ENCODE measurements at places on chromosomes 6 and 20. TPM values are rescaled to one million over a fixed set of nuclear protein-coding genes. Genes with fewer than 3 reads are reported as not detected.

- DNase-seq, result no peak
Observed at GRCh38 chr20:31842471-31843157, 2.8 kb downstream of the FOXS1 start.

SULF2 gene
- total RNA-seq, result 1.4 TPM

DNA sequence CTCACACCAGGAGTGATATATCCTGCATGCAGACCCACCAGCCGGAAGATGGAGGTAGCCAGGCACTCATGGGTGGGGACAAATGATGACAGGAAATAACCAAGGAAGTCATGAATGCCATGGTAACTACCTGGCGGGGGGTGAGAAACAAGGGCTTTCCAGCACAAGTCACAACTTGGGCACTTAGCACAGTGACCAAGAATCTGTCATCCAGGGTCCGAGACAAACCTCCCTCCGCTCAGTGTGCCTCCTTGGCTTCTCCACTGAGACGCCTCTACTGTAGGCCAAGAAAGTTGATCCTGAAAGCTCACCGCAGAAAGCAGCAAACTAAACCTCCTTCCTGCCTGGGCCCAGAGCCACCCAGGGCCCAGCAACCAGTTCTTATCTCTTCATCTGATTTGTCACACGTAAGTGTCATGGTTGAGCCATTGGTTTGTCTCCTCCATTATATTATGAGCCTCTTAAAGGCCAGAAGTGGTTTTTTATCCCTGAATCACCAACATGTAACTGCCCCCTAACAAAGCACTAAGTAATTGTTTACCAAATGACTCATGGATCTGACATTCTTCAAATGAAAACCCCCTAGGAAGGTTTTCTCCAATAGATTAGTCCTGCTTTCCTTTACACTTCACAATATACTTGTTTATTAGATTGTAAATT is 84.3 kb upstream of the TAB2 start:
- peak; percentile 53 for DNase-seq

- DNase-seq, result no peak
Observed at GRCh38 chr6:100460650-100461204, 4.0 kb downstream of the SIM1 start.

IRF4 gene
- total RNA-seq, result 0.72 TPM

TCP11 gene
- not detected for total RNA-seq

DNA sequence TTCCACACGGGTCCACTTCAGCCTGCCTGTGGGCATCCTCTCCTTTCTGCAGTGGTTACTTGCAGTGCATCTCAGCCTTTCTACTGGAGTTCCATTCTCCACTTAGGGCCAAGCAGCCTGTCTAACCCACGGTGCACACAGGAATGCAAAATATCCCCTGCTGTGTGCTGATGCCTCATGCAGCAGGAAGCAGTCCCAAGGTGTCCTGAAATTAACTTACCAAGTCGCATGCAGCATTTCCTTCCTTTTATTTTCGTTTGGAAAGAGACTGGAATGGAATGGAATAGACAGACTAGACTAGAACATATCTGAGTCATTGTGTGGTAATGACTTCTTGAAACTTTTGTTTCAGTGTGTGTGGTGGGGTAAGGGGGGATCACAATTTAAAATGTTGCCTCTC is 25.9 kb upstream of the FOXQ1 start:
- DNase-seq, result no peak

KIFC1 gene
- 81.8 TPM for total RNA-seq

DNA sequence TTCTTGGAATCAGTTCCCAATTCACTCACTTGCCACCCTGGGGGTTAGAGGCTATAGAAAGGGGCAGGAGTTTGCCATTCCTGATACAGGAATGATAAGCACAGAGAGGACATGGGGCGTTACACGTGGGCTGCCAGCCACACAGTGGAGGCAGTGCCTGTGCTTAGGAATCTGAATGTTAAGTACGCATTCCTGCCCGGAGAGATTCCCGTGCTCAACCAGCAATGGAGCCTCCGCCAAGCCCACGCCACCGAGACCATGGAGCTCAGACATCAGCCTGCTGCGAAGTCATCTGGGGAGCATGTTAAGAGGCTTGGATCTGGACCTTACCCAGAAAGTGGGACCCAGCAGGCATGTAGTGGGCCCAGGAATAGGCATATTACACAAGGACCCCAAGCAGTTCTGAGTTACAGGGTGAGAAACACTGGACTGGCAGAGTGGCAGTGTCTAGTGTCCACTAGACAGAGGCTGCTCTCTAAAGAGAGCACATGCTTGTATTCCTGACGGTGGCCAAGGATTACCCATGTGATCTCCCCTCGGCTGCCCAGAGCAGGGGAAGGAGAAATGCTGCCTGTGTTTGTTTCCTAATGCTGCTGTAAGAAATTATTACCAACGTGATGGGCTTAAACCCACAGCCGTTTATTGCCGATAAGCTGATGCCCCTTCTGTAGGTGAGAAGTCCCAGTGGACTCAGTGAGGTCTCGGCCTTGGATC is 138.2 kb downstream of the BMP7 start:
- DNase-seq, result no peak

DNA sequence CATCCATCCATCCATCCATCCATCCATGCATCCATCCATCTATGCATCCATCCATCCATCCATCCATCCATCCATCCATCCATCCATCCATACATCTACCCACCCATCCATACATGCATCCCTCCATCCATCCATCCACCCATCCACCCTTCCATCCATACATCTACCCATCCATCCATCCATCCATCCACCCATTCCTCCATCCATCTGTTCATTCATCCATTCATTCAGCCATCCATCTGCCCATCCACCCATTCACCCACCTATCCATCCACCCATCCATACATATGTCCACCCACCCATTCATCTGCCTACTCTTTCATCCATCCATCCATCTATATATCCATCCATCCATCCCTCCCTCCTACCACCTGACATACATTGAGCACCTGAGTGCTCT is 70.7 kb upstream of the NNAT start:
- no peak for DNase-seq

DNA sequence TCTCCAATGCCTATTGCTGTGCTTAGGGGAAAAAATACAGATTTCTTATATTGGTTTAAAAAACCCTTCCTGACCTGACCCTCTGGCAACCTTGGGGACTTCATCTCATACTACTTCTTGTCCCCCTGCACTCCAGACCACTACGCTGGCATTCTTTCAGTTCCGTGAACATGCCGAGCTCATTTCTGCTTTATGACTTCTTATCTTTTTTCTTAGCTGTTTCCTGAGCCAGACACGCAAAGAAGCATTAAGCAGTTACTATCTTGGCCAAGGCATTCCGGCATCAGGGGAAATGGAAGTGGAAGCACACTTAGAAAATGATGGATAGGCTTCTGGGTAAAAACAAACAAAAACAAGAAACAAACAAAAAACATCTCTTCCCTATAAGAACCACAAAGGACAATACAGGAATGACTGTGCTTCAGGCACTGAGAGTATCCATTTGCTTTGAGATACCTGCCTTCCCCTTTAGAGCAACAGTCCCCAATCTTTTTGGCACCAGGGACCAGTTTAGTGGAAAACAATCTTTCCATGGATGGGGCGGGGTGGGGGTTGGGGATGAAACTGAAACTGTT is 4.4 kb upstream of the CCDC28A start:
- no peak for DNase-seq

TRERF1 gene
- 30.6 TPM for total RNA-seq

DNA sequence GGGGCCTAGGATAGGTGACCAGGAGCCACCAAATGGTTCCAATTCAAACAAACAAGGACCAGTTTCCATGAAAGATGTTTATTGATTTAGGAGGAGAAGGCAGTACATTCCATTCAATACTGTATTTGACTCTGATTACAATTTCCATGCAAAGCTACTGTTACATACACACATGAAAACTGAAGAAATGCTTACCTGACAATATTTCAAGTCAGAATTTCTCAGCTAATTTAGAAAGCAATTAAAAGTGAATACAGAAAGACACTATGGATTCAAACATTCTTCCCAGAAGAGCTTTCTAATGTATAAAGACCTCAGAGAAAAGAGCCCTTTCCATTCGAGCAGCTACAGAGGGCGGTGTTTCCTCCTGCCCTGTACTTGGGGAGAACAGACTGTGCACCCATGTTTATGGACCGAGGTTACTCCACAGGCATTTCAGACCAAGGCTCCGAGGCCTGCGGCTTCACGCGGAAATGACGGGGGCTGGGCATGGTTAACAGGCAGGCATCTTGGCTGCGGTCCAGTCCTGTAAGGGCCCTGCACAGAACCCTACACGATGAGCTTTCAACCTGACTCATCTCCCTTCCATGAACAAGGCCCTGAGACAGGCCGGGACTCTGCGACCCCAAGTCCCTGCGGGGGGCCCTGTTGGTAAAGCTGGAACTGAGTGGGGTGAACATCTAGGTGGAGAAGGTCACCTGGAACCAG is 25.7 kb upstream of the TCFL5 start:
- no peak for DNase-seq

- no peak for DNase-seq
Observed at GRCh38 chr6:3287976-3288707, 29.4 kb downstream of the PSMG4 start.

DNA sequence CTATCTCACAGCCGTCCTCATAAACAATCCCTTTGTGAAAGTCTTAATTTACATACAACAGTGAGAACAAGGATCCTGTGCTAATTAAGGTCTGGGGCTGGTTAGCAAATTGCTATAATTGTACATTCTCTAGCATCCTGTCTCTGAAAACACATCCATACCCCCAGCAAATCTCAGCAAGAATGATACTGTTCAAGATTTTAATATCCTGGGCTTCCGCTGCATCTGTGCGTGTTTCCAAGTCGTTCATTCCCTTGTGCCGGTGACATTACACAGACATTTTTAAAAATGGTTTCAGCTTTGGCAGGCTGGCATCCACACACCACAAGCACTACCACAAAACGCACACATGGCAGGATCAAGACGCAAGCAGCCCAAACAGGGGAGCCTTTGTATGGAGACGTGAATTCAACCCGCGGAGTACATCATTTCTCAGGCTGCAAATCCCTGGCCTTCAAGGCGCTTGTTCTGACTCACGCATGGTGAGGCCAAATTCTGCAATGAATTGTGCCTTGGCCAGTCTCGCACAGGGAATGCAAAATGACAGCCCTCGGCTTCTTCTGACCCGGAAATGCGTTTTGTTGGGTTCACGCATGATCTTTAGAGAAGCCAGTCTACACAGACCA is 20.3 kb downstream of the ZMYND8 start:
- DNase-seq, result no peak

DNA sequence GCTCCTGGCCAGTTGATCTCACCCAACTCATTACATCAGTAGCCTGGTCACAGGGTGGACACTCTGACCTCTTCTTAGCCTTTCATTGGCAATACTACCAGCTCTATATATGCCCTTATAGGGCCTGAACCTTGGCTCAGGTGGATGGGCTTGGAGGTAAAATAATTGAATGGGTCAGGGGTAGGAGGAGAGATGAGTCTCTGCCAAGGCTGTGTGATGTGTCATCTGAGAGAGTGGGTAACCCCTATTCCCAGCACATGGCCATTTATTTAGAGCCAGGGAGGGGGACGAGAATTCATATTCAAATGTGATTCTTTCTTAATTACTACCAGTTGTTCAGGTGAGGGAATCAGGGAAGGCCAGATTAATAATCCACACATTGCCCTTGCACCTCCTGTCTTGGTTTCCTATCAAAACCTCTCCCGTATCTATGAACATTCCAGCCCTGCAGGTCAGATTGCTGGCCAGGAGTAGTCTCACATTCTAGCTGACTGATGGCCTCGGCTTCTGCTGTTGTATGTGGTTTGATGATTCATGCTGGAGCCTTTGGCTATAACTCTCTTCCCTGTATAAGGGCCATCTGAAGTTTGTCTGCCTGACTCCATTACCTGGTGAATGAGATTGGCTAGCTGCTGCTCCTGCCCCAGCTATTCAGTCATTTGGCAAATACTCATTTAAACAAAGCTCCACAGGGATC is 13.4 kb downstream of the C20orf173 start:
- peak; percentile 43 for DNase-seq

GRCh38 chr6:121451250-121451649 is 15.8 kb downstream of the GJA1 start:
- no peak for DNase-seq

GRCh38 chr6:14917109-14917910 is 328.6 kb upstream of the JARID2 start:
- DNase-seq, result no peak

- DNase-seq, result no peak
Observed at GRCh38 chr6:51968265-51968664, 119.1 kb downstream of the PKHD1 start.

GRCh38 chr20:16552015-16552414 is 21.2 kb downstream of the KIF16B start:
- no peak for DNase-seq

- DNase-seq, result no peak
Observed at GRCh38 chr6:88262332-88262731, 96.2 kb upstream of the CNR1 start.

- no peak for DNase-seq
Observed at GRCh38 chr20:32452776-32453466, 94.8 kb downstream of the ASXL1 start.

ASIP gene
- total RNA-seq, result not detected

DNA sequence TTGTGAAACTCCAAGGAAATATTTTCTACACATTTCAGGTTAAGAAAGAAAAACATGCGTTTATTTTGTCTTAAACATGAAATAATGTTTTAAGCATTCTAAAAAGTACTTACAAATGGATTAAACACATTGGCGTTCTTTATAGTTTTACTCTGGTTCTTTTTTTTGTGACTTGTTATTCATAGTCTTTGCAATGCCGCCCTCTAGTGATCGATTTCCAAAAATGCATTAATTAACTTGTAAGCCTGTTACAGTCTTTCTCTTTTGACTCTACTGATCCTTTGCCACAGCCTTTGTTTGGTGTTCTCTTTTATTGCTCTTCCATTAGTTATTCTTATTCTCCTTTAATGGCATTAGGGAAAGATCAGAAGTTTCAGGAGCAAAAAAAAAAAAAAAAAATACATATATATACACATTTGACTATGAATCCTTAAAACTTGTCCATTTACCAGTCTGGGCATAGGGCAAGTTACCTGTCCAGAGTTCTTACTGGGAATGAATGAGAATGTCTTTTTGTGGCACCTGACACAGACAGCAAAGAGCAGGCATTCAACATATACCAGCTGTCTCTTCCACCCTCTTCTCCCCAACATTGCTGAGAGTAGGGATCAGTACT is 59.9 kb downstream of the MACROD2 start:
- peak; percentile 51 for DNase-seq

PGC gene
- total RNA-seq, result 0.18 TPM

- DNase-seq, result no peak
Observed at GRCh38 chr20:23285536-23285935, 65.1 kb upstream of the NXT1 start.

DNA sequence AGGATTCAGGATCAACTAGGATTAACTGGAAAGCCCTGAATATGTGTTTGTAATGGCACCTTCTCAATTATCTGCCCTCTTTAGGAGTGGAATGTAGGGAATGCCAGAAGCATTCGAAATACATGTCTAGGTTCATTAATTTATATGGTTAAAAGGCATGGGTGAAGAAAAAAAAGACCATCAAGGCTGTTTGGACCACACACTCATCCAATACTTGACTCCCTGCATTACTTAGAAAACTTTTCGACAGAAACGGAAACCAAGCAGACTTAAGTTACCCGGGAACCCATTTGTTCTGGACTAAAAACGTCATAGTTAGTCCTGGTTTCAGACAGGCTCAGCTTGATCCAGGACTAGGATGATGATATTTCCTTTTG is 33.2 kb downstream of the SLC2A10 start:
- DNase-seq, result no peak

TFAP2A gene
- 83.9 TPM for total RNA-seq

Data from Panc1 (cell line).